Right ventricle myocardium superior (tissue), 1 donor: ENCODE measurements at places on chromosomes 7 and 10. TPM values are rescaled to one million over a fixed set of nuclear protein-coding genes. Genes with fewer than 3 reads are reported as not detected.

DNA sequence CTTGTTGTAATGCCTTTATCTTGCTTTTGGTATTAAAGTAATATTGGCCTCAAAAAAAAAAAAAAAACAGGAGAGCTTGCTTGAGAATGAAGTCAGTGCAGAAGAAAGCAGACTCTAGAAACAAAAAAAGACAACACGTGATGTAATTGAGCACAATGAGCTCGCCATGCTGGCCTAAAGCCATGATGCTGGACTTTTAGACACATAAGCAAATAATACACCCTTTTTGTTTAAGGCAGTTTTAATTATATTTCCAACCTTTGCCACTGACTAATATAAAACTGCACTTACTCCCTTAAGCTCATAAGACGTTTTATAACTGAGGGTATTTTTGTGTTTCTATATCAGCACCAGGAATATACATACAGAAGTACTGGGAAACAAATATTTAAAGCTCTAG is 798.3 kb downstream of the KCNMA1 start:
- no peak for DNase-seq

Gene RNF148
- 0.22 TPM for total RNA-seq

- no peak for DNase-seq
Observed at GRCh38 chr10:62829622-62830021, 13.5 kb upstream of the EGR2 start.

DNA sequence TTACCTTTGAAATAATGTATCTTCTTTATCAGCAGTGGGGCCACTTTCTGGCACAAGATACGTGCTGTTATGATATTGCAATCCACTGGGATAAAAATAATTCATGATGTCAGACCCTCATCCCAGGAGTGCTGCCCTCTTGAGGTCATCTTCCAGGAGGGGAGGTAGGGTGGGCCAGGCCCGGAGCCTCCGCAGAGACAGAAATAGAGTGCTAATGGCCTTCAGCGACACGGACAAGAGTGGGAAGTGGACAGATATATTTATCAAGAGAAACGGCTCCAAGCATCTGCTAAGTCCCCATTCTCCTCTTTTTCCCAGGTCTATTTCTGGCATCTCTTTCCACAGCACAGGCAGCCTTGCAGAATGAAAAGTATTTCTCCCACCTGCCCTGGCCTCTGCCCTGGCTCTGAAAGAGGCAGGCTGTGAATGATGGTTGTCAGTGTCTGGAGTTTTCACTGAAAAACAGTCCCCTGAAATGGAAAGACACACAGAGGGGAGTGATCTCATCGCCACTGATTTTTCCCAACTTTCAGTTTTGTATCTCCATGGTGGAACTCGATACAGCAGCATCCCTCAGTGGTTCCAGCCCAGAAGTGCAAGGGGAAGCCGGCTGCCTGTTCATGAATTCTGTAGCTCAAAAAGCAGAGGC is 251.7 kb upstream of the MYO3A start:
- DNase-seq: no peak

Gene BBS9
- total RNA-seq: 8.7 TPM

DNA sequence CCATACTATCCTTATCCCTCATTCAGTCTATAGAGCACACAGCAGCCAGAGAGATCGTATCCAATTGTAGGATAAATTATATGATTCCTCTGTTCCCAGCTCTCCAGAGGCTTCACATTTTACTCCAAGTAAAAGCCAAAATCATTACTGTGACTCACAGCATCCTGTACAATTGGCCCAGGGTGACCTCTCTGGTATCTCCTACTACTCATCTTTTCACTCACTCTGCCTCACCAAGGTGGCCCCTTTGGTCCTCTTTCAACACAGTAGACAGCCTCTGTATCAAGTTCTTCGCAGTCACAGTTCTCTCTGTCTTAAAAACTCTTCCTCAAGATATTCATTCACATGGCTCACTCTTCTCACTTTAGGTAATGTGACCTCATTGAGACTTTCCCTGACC is 72.6 kb upstream of the LSM8 start:
- no peak for DNase-seq

DNA sequence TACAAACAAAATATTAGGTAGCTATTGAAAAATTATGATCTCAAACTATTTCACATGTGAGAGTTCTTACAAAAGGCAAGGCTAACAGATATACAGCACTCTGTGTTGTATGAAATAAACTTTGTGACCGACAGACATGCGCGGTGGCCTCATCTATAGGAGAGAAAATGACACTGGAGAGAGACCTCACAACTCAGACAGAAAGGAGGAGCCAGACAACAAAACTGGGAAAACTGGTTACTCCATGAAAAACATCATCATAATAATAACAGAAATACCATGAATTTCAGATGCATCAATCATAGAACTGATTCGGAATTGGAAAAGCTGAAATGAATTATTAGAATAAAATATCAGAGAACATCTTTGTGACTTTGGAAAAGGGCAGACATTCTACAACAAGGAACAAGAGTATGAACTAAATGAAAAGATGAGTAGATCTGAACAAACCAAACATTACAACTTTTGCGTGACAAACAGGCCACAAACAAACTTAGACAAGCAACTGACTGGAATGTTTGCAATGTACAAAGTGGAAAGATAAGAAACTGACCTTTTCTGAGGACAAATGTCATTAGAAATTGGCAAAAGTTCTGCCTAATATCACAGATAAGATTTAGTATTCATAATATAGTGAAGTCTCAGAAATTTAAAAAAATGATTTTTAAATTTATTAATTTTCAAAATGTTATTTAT is 69.3 kb downstream of the TNS3 start:
- DNase-seq: no peak

Gene C10orf67
- 0.54 TPM for total RNA-seq

Gene PLEKHS1
- total RNA-seq: not detected

- no peak for DNase-seq
Observed at GRCh38 chr7:156279635-156280034, 360.9 kb upstream of the RNF32 start.

Gene TMEM130
- not detected for total RNA-seq

Gene CRHR2
- total RNA-seq: 0.24 TPM

Gene ITGB8
- total RNA-seq: 1.9 TPM

GRCh38 chr7:110839866-110840265 is 251.1 kb upstream of the LRRN3 start:
- DNase-seq: no peak

GRCh38 chr10:133361773-133362441 is 4.1 kb upstream of the FUOM start:
- no peak for DNase-seq

Gene CACNA2D1
- 38.5 TPM for total RNA-seq

DNA sequence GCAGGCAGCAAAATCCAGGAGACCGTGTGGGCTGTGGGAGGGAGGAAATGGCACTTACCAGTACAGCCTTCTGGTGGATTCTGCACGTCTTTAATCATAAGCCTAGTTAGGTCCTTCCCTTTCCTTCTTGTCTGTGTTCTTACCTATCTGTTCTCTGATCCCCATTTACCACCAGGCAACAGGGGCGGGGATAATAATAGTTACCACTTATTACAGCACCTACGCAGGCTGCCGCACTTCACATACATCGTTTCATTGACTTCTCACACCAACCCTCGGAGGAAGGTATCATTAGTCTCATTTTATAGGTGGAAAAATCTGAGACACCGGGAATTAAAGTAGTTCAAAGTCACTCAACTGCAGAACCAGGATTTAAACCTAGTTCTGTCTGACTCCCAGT is 4.5 kb upstream of the EPHA1 start:
- DNase-seq: no peak

DNA sequence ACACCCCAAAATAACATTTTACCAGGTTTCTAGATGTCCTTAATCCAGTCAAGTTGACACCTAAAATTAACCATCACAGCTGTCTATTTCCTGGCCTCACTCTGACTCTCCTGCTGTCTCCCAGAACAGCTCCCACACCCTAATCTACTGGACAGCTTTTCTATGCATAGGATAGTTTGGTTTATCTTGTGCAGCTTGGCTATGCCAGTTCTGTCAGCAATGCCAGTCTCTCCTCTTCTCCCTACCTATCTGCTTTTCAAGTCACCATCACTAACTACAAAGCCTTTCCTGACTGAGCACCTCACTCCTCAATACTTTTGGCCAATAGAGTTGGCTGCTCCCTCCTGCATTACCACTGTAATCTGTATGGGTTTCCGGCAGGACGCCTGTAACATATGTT is 5.0 kb downstream of the NCOA4 start:
- no peak for DNase-seq

- peak; percentile 51 for DNase-seq
Observed at GRCh38 chr10:117477211-117477947, 65.2 kb upstream of the EMX2 start.

- no peak for DNase-seq
Observed at GRCh38 chr7:91553410-91553895, 289.2 kb downstream of the FZD1 start.
